ENCODE measurements at places on chromosomes 3 and 15.

DNA sequence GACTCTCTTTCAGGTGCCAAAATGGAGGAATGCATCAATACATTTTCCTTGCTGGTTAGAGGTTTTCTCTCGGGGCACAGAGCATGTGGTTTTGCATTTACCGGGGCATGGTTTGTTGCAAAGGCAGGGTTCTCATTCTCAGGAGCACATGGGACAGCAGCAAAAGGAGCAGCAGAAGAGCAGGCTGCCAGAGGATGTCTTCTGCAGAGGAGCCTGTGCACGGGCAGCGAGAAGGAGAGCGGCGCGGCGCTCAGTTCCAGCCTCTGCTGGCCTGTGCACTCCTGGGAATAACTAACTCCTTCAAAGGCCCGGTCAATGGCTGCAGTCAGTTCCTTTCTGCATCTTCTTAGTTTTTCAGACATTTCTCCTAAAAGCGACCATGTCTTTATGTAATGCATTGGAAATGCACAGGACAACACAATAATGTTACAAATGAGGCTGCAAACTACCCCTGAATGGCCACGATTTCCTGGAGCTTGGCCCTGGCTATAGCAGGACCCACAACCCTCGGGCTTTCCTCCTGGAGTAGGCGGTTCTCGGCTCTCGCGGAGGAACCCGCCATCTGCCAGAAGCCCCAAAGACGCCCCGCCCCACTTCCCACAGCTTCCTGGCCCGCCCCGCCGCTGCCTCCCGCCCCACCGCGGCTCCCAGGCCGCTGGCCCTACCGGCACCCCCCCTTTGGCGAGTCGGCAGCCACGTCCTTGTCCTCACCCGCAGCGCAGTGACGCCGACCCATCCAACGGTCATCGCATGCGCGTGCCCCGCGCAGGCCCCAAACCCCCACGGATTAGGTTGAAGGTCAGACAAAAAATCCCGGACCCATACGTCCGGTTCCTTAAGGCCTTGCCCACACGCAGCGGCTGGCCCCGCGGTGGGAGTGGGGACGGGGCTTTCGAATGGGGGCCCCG, at the start of gene C3orf62:
TSS of gene C3orf62 (minus strand) at position 758 of the 908 bp plus-strand sequence. CDS start at position 398, 360 bp downstream.
- DNase-seq: no peak

DNA sequence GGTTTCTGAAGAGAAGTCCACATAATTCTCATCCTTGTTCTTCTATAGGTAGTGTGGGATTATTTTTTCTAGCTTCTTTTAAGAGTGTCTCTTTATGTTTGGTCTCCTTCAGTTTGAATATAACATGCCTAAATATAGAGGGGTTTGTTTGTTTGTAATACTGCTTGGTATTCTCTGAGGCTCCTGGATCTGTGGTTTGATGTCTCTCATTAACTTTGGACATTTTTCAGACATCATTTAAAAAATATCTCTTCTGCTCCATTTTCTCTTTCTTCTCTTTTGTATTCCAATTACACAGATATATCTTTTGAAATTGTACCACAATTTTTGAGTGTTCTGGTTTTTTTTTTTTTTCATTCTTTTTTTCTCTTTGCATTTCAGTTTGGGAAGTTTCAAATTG, 113.1 kb downstream of the ARNT2 start:
- no peak for DNase-seq

- no peak for DNase-seq
These were observed 822.4 kb upstream of the CADM2 start for GRCh38 chr3:84136425-84136824.

- DNase-seq: no peak
These were observed 140.5 kb downstream of the DNAJB8 start for GRCh38 chr3:128326051-128326823.

GRCh38 chr15:75599401-75599800, 20.3 kb upstream of the PTPN9 start:
- no peak for DNase-seq

DNA sequence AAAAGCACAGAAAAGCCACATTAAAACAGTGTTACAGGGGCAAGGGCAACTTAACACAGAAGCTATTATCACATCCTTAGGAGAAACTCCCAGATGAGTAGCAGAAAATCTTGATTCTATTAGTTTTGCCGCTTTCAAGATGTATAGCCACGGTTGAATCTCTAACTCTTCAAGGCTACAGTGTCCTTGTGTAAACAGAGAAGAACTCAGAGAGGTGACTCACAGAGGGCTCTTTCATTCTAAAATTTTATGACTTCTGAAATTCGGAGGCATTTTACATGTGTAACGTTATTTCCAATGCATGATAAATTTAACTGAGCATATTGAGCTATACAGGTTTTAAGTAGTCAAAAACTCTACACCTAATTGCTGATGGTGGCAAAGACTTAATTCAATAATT, 846.6 kb downstream of the GBE1 start:
- no peak for DNase-seq

DNA sequence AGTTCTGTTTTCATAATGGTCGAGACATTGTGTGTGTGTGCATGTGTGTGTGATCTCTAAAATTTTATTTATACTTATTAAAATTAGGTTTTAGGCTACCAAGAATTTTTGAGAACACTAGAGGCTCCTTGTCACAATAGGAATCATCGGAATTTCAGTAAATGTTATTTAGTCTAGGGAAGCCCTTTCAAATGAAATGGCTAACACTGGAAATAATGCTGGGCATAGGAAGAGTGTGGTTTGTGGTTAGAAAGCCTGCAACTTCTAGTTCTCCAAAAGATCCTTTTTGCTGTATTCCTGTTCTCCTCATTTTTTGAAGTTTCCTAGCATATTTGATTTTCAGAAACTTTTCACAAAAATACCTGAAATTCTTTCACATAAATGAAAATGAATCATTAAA, 92.5 kb upstream of the MBNL1 start:
- no peak for DNase-seq

GRCh38 chr15:35514759-35515158, 31.2 kb downstream of the DPH6 start:
- no peak for DNase-seq

- no peak for DNase-seq
These were observed 57.2 kb downstream of the EFCAB12 start for GRCh38 chr3:129371041-129371826.

- DNase-seq: no peak
These were observed 5.0 kb upstream of the RPP25 start for GRCh38 chr15:74961616-74962015.

DNA sequence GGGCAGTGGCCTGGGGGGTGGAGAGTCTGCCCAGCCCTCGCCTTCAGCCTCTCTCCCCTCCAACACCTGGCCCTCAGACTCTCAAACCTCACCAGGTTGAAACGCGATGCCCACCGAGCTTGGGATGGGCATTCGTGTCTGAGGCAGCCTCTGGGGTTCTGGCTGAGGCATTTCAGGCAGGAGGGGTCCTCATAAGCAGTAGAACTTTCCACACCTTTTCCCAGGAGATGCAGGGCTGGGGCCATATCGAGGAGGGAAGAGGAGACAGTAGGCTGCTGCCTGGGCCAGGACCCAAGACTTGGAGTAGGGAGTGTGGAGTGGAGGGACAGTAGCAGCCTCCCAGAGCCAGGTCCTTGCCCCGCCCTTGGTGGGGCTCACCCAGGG, 24.6 kb downstream of the ACAA1 start:
- DNase-seq: no peak

DNA sequence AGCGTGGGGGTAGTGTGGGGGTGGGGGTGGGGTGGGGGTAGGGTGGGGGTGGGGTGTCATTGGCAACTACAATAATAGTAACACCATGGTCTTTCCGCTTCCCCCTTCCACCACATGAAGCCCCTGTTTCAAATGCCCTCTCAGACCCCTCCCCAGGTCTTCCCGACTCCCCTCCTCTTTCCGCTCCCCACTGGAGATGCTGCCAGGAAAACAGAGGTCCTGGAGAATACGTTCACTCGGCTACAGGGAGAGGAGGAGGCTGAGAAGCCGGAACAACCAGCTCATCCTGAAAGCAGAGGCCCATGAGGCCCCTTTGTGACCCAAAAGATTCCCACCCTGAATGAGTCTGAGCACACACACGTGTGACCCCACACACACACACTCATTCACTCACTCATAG, 75.4 kb downstream of the CPN2 start:
- DNase-seq: no peak

DNA sequence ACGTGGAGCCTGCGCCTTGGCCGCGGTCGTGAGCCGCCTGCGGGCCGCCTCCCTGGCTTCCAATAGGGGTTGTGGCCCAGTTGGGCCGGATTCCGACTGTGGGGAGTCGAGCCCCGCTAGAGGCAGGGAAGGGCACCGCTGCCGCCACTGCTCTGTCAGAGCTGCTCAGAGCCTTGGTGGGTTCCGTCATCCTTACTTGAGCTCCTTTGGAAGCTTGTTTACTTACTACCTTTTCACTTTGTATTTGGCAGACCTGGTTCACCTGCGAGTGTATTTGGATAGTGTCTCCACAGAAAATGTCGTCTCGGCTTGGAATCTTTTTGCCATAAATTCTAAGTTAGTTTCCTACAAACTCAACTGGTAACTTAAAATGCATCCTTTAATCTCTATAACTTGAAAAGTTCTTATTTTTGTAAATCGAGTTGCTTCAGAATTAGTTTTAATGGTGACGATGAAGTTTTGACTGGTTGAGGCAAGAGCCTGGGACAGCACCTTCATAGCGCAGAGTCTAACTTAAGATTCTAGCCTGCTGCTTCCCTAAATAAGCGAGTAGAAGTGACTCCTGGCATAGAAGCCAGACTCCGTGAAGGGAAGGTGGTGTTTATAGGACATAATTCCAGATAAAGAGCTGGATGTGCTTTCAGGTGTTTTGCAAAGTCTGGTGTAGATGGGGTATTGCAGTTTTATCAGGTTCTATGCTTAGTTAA, 800 bp downstream of the DAG1 start:
- no peak for DNase-seq

DNA sequence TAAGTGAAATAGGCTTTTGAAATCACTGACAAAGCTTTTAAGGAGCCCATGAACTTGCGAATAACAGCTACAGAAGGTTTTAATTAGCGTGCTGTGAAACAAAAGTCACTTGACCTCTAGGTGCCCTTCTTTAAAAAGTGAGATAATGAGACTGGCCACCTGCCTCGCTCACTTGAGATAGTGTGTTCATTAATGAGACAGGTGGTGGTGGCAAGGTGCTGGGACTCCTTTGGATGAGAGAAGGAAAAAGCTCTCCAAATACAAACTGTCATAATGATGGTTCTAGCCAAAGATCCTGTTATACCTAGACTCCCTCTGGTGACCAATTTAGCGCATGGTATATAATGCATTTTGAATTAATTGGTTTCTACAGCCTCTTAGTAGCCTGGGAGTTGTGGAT, 22.7 kb upstream of the IREB2 start:
- DNase-seq: peak; percentile 54

DNA sequence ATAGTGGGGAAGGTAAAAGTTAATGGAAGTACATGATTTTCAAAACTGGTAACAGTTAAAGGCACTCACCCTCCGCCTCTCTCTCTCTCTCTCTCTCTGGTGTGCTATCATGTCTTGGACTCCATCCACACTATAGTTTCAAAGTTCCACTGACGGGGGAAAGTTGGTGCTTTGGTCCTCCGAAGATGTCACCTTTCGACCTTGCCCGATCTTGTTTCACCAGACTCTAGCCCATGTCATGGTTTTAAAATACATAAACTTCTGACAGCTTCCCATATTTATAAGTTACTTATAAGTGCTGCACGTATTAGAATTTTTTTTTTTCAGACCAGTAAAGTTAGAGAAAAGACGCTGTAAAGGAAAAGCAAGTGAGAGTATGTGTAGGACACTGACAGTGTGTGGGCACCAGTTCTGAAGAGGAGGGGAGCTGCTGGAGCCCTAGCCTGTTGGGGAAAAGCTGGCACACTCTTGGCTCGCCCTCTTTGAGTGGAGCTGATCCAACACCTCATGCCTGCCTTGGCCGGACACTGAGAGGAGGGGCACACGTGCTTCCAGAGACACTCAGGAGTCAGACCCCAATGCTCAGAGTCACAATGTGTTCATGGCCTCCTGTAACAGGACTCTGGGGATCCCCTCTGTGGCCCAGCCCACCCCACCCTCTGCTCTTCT, 200.5 kb upstream of the TPM1 start:
- no peak for DNase-seq

DNA sequence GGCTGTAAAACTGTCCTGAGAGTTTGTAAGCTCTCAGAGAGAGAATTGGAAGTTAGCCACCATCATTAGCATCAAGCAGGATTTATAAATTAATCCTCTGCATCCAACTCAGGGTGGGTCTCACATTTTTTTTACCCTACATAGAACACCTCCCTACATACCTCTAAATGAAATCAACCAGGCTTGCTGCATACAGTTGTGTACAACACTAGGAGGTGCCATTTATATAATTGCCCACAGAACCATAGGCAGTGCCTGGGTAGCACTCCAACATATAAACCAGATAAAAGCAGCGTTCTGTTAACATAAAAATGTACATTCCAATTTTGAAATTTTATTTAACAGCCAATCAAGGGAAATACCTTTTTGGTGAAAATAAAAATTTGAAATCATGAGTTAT, 48.2 kb upstream of the SELENOK start:
- no peak for DNase-seq

- no peak for DNase-seq
These were observed 657.5 kb upstream of the DPPA4 start for GRCh38 chr3:109994853-109995252.

DNA sequence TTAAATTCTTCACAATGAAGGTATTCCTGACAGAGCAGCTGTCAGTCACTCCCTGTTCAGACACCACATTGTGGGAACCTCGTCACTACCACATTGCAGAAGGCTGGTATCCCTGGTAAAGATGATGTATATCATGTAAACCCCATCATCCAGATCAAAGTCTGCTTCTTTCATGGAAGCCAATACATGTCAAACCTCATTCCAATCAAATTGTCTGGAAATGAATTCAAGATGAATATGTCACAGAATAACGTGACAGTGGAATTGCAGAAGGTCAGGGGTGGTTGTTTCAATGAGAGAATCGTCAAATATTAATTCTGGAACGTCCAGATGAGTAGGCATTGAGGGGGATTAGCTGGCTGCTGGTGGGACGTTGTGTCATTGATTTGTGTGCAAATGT, 4.2 kb downstream of the ZIC4 start:
- DNase-seq: no peak

- DNase-seq: peak; percentile 54
These were observed 345.6 kb downstream of the MCTP2 start for GRCh38 chr15:94576889-94577533.

DNA sequence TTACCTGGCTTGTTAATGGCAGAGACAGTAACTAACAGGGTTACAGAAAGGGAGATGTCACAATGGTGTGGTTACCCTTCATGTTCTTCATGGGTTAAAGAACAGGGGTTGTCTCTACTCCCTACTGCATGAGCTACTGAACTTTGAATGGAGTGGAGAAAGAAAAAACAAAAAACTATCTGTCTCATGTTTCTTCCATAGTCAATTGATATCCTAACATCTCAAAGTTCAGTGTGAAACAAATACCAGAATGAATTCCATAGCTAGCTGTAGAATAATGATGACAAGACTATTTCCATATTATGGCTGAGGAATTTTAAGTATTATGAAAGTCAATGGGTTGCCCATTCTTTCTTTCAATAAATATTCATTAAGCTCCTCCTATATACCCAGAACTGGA, 161.3 kb upstream of the LPP start:
- DNase-seq: no peak

GRCh38 chr3:39766433-39766832, 43.0 kb upstream of the MYRIP start:
- DNase-seq: no peak
